ENCODE measurements at places on chromosomes 16 and 17.

DNA sequence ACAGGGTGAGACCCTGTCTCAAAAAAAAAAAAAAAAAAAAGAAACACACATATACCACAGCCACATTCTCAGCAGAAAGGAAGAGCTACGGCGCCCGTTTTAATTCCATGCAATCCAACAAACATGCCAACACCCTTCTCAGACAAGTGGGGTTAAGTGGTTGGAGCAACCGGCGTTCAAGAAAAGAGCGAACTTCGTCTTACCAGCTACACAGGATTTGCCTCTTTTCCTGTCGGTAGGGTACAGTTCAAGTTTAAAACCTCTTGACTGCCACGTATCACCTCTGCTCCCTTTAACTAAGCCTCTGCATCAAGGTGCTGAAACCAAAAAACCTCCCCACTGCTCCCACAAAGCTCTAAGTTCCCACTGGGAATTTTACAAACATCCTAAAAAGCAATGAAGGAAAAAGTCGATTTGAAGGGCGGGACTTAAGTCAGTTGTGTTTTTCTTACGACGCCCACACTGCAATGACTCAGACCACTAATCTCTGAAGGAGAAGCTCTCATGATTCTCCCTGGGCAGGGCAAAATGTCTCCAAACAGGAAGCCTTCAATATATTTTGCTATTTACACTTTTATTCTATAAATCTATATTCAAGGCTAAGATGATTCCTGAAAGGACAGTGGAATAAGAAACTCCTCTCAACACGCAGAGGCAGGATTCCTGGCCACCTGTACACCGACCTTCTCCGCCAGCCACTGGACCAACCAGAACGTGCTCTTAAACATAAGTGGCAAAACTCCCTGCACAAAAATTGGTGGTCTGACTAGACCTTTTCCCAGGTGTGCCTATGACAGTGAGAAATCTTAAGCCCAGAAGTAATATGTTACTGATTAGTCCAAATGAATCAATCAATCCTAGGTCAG is 18.8 kb downstream of the SRP68 start:
- no peak for DNase-seq

DNA sequence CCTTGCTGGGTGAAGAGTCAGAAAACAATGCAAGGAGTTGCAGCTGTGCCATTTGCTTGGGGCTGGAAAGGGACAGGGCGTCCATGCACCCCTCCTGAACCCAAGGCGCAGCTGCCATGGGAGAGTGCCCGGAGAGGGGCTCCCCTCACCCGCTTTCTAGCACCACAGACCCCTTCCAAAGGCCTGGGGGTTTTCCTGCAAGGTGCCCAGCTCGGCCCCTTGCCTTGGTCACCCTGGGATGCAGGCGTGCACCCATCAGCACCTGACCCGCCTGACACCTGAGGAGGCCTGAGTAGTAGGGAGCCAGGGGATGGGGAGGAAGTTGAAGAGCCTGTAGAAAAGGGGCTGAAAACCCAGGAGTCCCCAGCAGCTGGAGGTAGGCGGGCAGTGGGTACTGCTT is 30.3 kb downstream of the TMEM186 start:
- no peak for DNase-seq

DNA sequence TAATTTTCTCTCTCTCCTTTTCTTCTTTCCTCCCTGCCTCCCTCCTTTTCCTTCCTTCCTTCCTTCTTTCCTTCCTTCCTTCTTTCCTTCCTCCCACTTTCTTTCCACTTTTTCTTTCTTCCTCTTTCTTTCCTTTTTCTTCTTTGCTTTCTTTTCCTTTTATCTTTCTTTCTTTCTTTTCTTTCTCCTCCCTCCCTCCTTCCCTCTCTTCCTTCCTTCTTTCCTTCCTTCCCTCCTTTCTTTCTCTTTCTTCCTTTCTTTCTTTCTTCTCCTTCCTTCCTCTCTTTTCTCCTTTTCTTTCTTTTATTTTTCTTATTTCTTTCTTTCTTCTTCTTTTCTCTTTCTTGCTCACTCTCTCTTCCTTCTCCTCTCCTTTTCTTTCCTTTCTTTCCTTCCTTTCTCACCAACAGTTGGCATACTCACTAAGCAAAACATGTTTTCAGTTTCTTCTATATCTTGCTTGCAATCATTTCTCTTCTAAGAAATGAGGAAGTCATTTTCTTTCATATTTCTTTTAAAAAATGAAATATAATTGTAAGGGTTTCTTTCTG is 97.1 kb upstream of the MAF start:
- no peak for DNase-seq

DNA sequence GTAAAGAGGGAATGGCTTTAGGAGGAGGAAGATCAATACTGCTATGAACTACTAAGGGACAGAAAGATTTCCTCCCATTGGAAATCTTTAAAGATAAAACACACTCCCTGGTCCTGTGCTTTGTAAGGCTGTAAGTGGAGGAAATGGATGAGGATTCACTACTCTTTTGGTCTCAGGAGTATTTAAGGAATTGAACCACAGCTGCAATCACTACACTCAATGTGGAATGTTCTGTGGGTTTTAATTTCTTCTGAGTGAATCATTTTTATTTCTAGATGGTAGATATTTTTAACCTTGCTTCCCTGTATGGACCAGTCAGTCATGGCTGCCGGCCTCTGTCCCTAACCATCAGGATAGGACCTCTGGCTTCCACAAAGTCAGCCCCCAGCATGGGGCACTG is 65.6 kb downstream of the SDR42E1 start:
- DNase-seq: no peak

- DNase-seq: no peak
Measured at GRCh38 chr17:27488231-27488630, 32.0 kb downstream of the KSR1 start.

DNA sequence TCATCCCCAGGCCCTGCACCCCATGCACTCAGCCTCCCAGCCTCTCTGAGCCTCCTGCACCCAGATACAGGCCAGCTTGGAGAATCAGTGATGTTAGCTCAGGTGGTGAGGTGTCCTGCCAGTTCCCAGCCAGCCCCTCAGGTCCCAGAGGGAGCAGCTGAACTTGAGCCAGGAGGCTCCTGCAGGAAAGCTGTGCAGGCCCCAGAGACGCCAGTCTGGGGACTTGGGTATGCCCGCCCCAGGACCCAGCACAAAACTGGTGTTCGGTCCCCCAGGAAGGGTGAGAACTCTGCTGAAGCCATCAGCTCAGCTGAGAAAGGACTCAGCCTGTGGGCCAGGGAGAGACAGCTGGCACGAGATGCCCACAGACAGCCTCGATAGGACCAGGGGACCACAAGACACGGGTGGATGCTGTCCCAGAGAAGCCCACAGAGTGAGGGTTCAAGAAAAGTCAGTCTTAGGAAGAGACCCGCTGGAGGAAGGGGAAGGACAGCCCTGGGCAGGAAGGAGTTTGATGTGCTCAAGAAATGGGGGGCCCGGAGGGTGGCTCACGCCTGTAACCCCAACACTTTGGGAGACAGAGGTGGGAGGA is 11.0 kb downstream of the ENDOV start:
- no peak for DNase-seq

DNA sequence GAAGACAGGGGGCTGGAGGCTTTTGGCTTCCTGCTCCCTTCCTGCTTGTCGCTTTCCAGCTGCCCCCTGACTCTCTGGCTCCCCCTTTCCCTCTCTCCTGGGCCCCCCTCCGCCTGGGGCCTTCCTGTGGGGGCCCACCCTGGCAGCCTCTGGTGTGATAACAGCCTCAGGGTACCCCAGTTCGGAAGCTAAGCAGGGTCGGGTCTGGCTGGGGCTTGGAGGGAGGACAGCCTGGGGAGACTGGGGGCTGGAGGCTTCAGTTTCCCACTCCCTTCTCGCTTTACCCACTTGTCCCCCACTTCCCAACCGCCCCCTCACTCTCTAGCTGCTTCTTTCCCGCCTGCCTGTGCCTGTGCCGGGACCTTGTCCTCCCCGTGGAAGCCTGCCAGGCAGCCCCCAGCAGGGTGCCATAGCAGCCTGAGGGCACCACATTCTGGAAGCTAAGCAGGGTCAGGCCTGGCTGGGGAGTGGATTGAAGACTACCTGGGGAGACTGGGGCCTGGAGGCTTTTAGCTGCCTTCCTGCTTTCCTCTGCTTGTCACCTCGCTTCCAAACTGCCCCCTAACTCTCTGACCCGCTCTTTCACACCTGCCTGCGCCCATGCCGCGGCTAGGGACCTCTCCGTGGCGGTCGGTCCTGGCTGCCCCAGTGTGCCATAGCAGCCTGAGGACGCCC is 2275.5 kb downstream of the TP53TG3F start:
- DNase-seq: no peak

DNA sequence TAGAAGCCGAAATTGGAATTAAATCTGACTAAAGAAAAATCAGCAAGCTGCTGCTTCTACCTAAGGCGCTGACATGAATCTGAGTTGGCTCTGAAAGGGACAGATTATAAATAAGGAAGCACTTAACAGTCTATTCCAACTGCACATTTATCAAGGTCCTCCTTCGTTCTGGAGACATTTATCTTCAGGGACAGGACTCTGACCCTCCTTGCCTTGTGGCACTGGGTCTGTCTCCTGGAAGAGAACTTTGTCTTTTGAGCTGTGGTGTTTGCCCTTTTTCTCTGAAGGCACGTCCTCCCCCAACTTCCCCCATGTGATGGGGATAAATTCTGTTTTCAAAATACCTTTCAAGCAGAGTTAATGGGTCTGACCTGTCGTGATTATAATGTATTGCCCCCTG is 47.0 kb upstream of the MARCHF10 start:
- no peak for DNase-seq

- no peak for DNase-seq
Measured at GRCh38 chr17:77188084-77189066, 47.6 kb downstream of the SEC14L1 start.

- DNase-seq: peak; percentile 50
Measured at GRCh38 chr17:56779898-56780777, 53.6 kb downstream of the C17orf67 start.

DNA sequence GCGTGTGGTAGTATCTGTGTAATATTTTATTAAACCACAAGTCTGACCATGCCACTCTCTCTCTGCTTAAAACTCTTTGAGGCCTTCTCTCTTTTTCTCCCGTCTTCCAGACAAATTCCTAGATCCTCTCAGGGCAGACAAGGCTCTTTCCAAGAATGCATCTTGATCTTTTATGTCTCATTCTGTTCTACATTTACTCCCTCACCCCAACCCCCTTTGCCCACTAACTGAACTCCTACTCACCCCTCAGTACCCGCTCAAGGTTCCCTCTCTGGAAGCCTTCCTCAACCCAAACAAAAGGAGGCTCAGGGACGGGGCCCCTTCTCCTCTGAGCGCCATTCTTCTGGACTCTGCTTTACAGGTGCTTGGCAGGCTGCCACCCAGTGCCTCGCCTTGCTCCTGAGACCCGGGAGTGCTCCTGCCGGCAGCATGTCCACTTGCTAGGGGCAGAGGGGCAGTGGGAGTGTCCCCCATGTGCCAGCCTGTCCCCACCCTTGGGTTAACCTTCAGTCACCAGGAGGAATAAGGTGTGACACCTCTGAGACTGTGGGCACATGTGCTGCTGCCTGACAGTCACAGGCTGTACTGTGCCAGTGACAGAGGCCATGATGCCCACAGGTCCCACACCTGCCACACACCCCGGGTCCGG is 9.2 kb downstream of the SLC13A2 start:
- no peak for DNase-seq

- DNase-seq: no peak
Measured at GRCh38 chr17:48568499-48569239, 9.5 kb downstream of the HOXB4 start.

DNA sequence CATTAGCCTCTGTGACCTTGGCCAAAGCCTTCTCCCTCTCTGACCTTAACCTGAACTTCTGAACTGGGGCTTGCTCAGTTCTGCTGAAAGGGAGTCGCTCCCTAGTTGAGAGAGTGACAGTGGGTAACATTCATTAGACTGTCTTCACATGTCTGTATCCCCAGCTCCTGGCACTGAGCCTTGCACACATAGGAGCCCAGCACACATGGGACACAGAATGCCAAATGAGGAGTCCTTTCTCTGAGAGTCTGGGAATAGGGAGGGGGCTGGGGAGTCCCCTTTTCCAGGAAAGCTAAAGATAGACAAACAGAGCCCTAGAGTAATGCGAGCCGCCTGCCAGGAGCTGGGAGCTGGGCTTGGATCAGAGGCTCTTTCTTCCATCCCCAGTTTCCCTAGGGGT is 2.5 kb downstream of the TAC4 start:
- DNase-seq: no peak

DNA sequence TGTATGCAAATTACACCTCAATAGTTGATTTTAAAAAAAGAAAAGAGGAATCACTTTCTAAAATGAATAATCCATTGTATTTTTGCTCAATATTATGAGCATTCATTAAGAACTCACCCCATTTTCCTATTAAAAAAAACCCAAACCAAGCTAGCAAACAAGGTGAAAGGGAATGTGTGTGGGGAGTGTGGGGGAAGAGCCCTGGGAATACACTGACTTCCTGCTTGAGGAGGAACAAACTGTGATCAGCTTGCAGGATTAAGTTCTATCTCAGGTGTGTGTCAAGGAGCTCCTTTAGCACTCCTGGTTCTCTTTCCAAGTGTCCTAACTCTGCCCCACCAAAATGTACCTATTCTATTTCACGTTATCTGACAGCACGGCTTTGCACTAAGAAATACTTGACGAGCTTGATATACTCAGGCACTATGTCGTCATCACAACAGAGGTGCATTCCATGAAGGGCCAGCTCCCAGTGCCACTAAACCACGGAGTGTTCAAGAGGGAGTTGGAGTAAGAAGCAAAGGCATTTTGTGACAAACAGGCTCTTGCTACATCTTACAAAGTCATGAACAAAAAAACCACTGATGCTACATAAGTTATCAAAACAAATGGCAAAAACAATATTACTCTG is 73.2 kb downstream of the MYH10 start:
- no peak for DNase-seq

GRCh38 chr16:2447920-2448583 is 11.9 kb upstream of the TEDC2 start:
- DNase-seq: no peak

DNA sequence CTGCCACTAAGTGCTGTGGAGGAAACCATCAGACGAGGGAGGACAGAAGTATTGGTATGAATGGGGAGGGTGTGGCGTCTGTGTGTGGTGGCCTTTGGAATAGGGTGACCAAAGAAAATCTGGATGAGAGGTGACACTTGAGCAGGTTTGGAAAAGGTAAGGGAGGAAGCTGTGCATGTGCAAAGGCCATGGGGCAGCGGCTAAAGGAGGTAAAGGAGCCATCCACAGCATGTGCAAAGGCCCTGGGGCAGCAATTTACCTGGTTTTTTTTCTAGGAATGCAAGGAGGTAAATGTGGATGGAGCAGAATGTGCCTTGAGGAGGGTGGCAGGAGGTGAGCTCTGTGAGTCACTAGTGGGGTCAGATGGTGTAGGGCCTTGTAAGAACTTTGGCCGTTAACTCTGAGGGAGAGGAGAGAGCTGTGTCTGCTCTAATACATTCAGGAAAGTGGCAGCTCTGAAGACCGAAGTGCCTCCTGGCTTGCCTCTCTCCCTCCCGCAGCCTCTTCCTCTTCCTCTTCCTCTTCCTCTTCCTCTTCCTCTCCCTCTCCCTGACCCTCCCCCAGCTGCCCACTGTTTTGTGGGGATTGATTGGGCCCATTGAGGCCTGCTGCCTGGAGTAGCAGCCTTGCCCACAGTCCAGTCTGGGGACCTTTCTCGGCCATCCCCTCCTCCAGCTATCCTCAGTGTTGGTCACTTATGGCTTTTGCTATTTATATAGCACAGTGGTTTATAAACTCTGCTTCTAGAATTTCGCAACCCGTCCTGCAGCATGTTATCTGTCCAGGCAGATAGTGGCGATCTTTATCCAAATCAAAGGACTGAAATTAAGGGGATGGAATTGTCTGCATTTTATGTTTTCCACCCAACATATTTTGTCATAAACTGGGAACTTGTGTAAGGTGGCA is 38.7 kb downstream of the CMIP start:
- no peak for DNase-seq

GRCh38 chr16:66523861-66524354 is 26.0 kb downstream of the TK2 start:
- DNase-seq: no peak

- DNase-seq: peak; percentile 35
Measured at GRCh38 chr17:7634384-7634783, 4.4 kb downstream of the SHBG start.
